ENCODE measurements at places on chromosomes 3 and 15.

- no peak for DNase-seq
Observed at GRCh38 chr3:156290924-156291271, 170.5 kb downstream of the KCNAB1 start.

GRCh38 chr3:120652896-120653545 lies 29.0 kb downstream of the HGD start:
- no peak for DNase-seq

DNA sequence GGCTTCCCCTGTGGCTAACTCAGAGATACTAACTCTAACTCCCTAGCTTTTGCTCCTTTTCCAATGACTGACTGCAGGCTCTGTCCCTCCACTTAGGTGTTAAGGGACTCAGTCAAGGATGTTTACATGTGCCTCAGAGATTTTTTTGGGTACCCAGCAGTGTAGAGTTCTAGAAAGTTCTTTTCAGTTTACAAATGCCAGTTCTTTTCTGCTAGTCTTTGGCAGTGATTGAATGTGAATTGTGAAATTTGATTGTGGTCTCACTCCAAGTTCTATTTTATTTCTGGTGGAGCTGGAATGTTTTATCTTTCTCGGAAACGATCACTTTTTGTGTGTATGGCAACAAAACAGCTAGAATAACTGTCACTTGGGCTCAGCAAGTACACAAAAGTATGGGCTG lies 60.6 kb downstream of the IL1RAP start:
- DNase-seq: no peak

- no peak for DNase-seq
Observed at GRCh38 chr3:127377801-127378655, 90.2 kb upstream of the PRR20G start.

DNA sequence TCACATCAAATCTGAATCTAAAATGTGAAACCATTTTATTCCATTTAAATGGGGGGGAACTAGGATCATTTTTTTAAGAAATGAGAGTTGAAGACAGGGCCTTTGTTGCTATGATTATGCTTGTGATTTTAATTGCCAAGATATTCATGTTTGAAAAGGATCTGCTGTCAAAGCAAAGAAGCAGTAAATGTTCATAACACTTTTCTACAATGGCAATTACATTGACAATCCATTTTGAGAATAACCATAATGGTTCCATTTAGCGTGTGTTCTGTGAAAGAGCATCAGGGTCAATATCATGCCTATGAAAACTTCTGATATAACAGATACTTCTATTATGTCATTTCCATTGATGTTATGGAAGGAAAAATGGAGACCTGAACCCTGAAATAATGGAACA lies 745.8 kb upstream of the SGO1 start:
- no peak for DNase-seq

DNA sequence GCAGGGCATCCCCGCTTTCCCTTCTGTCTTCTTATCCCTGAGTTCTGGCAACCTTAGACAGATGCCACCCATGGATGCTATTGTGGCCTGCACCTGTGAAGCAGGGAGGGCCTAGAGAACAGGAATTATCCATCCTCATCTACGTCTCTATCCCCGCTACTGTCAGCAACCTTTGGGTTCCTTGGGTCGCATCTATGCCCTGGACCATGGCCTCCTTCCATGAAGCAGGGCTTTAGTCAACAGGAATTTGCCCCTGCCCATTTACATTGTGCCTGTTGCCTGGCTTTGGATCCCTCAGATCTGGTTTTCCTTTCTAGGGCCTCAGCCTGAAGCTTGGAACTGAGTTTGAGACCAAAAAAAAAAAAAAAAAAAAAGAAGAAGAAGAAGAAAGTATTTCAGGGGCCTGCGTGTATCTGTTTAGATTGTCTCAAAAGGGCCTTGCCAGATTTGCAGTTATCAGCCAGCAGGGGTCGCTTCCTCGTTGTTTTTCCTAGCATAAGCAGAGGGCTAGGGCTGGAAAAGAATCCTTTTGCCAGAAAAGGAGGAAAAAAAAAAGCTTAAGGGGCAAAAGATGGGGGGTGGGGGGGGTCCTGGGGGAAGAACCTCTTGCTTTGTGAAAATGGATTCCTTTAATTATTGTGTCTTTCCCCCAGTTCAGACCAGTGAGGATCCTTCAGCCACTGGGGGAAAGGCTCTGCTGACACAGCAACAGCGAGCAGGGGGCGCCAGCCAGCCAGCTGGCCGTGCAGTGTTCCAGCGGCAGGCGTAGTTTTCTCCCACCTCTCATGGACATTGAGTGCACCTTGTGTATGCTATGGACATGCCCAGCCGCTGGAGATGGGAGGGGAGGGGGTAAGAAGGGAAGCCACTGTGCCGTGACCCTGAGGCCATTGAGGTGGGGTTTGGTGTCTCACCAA lies 65.7 kb upstream of the ALDH1L1 start:
- DNase-seq: no peak

GRCh38 chr3:183244219-183244618 lies 8.8 kb upstream of the B3GNT5 start:
- DNase-seq: no peak

DNA sequence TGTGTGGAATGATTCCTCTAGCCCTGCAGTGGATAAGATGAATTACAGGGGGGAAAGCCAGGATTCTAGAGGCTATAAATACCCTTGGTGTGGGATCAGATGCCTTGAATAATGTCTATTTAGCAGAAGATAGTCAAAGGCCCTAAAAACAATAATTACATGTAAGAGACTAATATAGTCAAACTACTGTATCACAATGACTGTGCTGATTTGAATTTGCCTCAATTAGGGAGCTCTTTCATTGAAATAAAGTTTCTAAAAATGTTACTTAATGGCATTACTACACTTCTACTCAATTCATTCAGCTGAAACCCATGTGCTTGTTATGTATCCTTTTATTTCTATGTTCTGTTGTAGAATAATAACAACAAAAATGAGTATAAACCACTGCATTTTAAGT lies 915.6 kb downstream of the TUSC7 start:
- DNase-seq: no peak

Measured in GM12891 (cell line).